ENCODE measurements at places on chromosomes 4 and X. TPM values are rescaled to one million over a fixed set of nuclear protein-coding genes. Genes with fewer than 3 reads are reported as not detected.

GRCh38 chrX:24990535-24990934 is 25.2 kb downstream of the ARX start:
- no peak for DNase-seq

- DNase-seq, result no peak
Measured at GRCh38 chr4:154490234-154490582, 1.4 kb downstream of the DCHS2 start.

GRCh38 chr4:40731792-40732245 is 17.9 kb upstream of the NSUN7 start:
- DNase-seq, result no peak

DNA sequence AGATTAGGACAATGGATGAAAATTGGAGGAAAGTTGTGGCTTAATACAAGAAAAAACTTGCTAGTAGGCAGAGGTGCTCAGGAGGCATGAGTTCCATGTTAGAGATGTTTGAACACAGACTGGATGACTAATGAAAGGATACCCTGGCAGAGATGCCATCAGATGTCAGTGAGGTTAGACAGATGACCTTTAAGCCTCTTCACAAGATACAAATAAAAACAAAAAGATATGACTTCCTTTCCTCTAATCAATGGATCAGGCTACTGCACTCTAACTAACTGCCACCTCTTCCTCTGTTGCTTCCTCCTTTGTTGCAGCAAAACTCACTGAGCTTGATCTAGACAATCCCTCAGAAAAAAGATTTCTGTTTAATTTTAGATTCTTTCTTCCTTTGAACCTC is 14.7 kb downstream of the STAP1 start:
- DNase-seq, result no peak

- no peak for DNase-seq
Measured at GRCh38 chrX:107565015-107565414, 63.3 kb upstream of the PRPS1 start.

DNA sequence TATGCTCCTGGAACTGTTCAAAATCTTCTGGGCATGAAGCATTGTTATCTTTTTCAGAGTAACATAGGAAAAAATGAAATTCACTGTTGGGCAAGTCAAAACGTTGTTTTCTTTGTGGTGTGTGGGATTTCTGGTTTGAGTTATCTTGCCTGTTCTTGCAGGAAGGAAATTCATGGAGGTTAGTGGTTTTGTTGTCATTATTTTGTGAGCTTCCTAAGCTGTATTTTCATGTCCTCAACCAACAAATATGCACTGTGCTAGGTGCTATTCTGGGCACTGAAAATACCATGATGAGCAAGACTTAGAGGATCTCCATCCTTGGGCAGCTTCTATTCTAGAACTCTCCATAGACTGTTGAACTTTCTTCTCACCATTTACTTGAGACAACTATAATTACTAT is 16.9 kb downstream of the SPINK2 start:
- DNase-seq, result no peak

DNA sequence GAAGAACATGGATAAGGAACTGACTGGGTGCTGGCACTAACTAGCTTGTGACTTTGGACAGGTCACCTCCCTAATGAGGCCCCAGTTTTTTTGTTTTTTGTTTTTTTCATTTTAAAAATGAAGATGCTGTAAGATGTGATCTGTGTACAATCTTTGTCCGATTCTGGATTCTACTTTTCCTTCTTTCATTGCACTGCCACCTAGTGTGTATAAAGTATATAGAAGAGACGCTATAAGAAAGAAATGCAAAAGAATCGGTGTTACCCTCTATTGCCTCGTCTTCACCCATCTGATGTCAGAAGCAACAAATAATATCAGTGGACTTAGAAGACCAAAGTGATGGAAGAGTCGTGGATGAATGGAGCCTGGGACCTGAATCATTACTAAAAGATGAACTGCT is 58.6 kb upstream of the P2RY10 start:
- no peak for DNase-seq

- DNase-seq, result no peak
Measured at GRCh38 chrX:124467202-124467601, 120.8 kb downstream of the SH2D1A start.

GRCh38 chr4:140904904-140905303 is 148.7 kb upstream of the TBC1D9 start:
- DNase-seq, result no peak

The CT45A10 gene
- total RNA-seq, result not detected

The GAGE2A gene
- total RNA-seq, result not detected

The STBD1 gene
- total RNA-seq, result 29.4 TPM

The CNGA2 gene
- not detected for total RNA-seq

The TMEM165 gene
- total RNA-seq, result 38.3 TPM

The CDKL5 gene
- 8.1 TPM for total RNA-seq

The IGFBP7 gene
- 862 TPM for total RNA-seq
